ENCODE measurements at places on chromosomes 11 and 22.

GRCh38 chr11:38365274-38365673 lies 1767.2 kb upstream of the RAG2 start:
- no peak for DNase-seq

DNA sequence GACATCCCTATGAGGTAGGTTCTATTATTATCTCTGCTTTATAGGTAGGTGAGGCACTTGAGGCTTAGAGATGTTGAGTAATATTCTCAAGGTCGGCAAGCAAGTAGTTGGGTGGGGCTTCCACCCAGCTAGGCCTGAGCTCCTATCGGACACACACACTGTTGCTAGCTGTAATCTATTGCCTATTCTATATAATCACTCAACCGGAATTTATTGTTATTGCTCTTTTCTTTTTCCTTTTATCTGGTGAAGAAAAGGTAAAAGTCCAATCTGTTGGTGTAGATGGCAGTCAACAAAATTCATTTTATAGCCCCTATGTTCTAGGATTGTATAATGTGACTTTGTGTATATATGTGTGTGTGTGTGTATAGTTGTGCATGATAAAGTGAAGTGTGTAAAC lies 3.4 kb downstream of the OR9Q2 start:
- no peak for DNase-seq

DNA sequence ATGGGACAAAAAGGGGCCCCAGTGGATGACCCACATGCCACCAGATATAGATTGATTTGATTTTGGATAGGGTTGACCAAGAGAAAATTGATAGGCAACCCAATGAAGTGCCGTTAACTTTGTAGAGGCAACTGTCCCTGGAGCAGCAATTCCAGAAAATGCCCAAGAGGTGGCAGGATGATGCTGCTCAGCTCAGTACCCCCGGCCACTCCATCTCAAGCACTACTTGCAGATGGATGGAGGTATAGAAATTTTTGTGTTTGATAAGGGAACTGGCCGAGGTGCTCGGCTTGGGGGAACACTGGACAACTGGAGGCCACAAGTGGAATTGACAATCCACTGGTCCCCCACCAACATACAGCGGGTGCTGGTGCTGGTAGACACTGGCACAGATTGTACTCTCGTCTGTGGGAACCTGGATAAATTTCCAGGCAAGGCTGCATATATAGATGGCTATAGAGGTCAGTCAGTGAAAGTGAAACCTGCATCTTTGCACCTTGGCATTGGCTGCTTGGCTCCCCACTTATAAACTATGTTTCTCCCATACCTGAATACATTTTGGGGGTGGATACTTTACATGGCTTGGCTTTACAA lies 86.3 kb downstream of the CCDC83 start:
- peak; percentile 70 for DNase-seq

DNA sequence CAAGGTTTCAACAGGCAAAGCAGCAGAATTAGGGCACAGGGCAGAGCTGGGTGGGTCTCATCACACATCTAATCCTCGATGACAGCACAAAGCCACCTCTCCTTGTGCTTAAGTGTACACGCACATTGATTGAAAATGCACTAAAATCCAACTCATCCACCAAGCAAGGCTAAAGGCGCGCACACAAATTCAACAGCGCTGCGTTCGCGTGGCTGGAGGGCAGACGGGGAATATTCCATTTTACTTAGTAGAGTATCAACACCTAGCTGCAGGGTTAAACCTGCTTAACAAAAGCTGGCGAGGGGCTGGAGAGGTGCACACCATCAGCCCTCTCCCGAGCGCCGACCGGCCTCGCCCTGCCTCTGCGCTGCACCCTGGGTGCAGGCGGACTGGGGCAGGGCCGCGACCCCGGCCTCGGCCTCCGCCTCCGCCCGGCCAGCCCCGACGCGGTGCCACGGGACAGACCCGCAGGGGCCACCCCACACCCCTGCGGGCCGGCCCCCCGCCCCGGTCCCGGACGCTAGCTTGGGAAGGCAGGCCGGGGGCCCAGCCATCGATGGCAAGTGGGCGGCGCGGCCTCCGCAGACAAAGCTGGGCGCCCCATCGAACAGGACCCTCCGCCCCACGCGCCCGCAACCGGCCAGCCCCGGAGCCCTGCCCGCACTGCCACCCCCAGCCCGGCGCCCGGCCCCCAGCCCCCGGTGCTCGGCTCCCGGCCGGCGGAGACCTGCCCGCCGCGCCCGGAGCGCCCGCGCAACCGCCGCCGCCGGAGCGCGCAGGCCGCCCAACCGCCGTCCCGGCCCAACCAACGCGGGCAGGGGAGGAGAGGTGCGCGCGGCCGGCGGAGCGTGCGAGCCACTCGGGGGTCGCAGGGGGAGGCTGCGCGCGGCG lies 929 bp downstream of the PRDM10 start:
- peak; percentile 79 for DNase-seq

GRCh38 chr11:86608251-86608799 lies 64.1 kb downstream of the ME3 start:
- DNase-seq, result peak; percentile 72

DNA sequence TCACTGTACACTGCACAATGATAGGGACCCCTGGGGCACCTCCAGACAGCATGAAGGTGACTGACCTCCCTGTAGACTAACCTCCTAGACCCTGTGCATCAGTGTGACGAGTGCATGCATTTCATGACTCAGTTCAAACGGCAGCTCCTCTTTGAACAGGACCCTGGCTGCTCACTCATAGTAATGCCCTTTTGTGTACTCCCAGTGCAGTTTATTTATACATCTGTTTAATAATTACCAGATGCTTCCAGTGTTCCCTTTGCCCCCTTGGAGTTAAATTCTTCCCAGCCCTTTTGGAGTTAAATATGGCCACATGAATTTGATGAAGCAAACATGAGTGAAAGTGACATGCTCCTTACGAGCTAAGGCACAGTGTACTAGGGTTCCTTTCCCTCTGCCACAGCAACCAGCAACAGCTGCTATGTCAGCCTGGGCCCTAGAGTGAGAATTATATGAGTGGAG lies 72.4 kb downstream of the PANX1 start:
- no peak for DNase-seq

DNA sequence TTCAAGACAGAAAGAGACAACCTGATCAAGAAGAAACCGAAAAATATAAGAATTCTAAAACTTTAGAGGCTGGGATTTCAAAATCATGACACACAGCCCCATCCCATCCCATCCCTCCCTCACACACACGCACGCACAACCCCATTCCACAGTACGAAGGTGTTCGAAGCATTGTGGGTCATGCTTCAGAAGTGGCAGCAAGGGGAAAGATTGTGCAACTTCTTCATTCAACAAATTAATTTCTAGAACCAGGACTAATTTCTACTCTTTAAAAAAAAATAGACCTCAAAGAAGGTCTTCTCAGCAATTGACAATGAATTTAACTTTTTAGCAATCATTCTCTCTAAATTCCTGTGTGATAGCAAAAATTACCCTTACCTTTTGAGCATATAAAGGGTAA lies 867 bp downstream of the SPA17 start:
- DNase-seq, result no peak

- DNase-seq, result no peak
Measured at GRCh38 chr11:85539740-85540139, 87.4 kb downstream of the DLG2 start.

DNA sequence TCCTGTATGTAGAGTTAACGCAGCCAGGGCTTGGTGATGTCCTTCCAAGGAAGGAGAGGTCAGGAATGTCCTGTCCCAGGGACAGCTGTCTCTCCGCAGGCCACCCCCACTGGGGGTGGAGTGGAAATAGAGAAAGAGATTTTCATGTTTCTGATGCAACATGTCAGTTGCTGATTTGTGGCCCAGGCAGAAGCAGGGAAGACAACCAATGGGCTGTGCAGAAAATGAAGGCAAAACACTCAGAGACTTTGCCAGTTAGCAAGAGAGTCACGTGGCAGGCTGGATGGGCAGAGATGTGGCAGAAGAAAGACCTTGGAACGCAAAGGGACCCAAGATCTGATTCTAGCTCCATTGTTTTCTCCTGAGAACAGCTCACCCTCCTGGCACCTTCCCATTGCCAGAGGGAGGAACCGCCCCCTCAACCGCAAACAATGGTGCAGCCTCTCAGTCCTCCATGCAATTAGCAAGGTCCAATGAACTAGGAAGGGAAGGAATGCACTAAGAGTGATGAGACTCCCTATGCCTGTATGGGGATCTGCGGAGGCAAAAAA lies 71.0 kb downstream of the SYN3 start:
- no peak for DNase-seq

GRCh38 chr11:35182317-35182939 lies 43.5 kb downstream of the CD44 start:
- no peak for DNase-seq

DNA sequence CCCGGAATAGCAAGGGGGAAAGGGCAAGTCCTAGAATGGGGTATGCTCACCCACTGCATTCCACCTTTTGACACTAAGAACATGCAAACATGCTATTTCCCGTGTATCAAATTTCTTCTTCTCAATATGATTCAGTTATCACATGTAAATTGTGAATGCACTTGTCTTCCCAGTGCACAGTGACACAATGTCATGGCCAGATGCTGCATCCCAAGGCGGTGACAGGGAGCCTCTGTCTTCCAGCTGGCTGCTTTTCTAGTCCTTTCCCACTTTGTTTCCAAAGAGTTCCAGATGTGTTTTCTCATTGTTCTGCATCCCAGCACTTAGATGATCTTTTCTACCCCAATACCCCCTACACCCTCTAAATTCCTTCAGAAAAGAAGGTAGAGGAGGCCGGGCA lies 12.4 kb downstream of the SLC25A18 start:
- no peak for DNase-seq

DNA sequence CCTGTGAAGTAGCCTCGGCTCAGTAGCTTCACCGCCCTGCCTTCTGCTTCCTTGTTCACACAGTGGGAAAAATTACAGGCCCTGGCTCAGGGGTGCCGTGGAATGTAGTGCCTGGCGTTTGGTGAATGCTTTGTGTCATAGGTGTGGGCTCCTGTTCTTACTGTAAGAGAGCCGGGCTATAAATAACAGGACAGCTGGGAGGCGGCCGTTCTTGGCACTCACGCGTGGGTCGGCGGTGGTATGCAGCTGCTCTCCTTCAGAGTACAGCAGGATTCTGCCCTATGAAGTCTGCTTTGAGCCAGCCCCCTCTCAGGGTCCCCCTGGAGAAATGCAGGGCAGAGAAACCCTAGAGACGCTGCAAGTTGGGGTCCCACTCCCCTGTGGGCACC lies 84.2 kb downstream of the CTTN start:
- no peak for DNase-seq

DNA sequence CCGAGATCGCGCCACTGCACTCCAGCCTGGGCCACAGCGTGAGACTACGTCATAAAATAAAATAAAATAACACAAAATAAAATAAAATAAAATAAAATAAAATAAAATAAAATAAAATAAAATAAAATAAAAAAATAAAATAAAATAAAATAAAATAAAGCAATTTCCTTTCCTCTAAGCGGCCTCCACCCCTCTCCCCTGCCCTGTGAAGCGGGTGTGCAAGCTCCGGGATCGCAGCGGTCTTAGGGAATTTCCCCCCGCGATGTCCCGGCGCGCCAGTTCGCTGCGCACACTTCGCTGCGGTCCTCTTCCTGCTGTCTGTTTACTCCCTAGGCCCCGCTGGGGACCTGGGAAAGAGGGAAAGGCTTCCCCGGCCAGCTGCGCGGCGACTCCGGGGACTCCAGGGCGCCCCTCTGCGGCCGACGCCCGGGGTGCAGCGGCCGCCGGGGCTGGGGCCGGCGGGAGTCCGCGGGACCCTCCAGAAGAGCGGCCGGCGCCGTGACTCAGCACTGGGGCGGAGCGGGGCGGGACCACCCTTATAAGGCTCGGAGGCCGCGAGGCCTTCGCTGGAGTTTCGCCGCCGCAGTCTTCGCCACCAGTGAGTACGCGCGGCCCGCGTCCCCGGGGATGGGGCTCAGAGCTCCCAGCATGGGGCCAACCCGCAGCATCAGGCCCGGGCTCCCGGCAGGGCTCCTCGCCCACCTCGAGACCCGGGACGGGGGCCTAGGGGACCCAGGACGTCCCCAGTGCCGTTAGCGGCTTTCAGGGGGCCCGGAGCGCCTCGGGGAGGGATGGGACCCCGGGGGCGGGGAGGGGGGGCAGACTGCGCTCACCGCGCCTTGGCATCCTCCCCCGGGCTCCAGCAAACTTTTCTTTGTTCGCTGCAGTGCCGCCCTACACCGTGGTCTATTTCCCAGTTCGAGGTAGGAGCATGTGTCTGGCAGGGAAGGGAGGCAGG lies at the start of gene GSTP1:
Gene GSTP1, plus strand, starts transcription at position 566 of the 958 bp plus-strand sequence. Its CDS starts 32 bp downstream, at position 598.
- peak; percentile 92 for DNase-seq

GRCh38 chr11:112877581-112877980 lies 83.6 kb upstream of the NCAM1 start:
- no peak for DNase-seq

GRCh38 chr11:65279741-65280440 lies 18.1 kb downstream of the POLA2 start:
- peak; percentile 91 for DNase-seq

GRCh38 chr11:120598517-120599257 lies 87.1 kb downstream of the GRIK4 start:
- DNase-seq, result no peak

GRCh38 chr11:45050111-45050510 lies 96.3 kb upstream of the PRDM11 start:
- DNase-seq, result no peak

GRCh38 chr11:61918938-61919704 lies 1.8 kb upstream of the RAB3IL1 start:
- DNase-seq, result no peak

- DNase-seq, result no peak
Measured at GRCh38 chr11:35752115-35752514, 89.5 kb downstream of the TRIM44 start.

DNA sequence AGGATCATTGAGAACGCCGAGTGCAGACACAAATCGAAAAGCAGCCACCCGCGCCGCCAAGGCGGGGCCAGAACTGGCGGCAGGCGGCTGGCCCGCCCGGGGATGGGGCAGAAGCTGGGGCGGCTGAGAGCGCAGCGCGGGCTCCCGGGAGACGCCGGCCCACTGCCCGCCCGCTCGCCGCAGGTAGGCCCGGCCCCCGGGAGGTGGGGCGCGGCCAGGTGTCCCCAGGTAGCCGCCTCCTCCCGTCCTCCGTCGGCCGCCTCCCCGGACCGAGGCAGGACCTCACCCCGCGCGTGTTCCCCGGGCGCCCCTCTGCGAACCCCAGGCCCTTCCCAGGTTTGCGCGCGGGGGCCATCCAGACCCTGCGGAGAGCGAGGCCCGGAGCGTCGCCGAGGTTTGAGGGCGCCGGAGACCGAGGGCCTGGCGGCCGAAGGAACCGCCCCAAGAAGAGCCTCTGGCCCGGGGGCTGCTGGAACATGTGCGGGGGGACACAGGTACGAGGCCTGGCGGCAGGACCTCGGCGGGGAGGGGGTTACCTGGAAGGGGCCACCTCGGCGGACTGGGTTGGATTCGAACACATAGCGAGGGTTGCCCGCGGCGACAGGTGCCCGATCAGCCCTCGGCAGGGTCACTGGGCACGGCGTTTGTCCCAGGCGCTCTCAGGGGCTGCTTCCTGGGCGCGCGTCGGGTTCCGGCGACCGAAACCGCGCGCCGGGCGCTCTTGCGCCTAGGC lies at the start of gene PRRG4:
Gene PRRG4, plus strand, starts transcription at position 248 of the 733 bp plus-strand sequence. CDS start 603 bp downstream, outside the sequence.
- DNase-seq, result peak; percentile 74

GRCh38 chr11:561148-562003 lies 606 bp downstream of the RASSF7 start:
- DNase-seq, result peak; percentile 34

- no peak for DNase-seq
Measured at GRCh38 chr22:46357711-46358520, 22.4 kb downstream of the TRMU start.

Measured in suppressor macrophage treated with lipopolysaccharide for 1 hour (primary cell).